8988T (cell line): ENCODE measurements at places on chromosomes 7 and 10.

- no peak for DNase-seq
Observed at GRCh38 chr7:114293289-114294012, 121.2 kb upstream of the FOXP2 start.

DNA sequence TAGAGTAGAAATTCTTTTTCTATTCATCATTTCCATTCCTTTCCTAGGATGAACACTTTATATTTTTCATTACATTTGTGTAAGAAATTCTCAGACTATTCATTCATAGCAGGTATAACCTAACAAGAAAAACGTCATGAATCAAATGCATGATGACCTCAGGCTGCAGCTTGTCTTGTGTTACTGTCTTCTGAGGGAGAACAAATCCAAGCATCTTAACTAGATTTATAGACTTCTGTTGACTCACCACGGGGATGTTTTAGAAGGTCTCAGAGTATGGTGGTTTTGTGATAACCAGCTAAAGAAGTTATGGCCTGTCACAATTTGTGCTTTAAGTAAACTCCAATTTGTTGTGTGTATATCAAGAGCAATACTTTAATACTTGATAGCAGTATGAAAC, 102.7 kb downstream of the ANKRD7 start:
- no peak for DNase-seq

DNA sequence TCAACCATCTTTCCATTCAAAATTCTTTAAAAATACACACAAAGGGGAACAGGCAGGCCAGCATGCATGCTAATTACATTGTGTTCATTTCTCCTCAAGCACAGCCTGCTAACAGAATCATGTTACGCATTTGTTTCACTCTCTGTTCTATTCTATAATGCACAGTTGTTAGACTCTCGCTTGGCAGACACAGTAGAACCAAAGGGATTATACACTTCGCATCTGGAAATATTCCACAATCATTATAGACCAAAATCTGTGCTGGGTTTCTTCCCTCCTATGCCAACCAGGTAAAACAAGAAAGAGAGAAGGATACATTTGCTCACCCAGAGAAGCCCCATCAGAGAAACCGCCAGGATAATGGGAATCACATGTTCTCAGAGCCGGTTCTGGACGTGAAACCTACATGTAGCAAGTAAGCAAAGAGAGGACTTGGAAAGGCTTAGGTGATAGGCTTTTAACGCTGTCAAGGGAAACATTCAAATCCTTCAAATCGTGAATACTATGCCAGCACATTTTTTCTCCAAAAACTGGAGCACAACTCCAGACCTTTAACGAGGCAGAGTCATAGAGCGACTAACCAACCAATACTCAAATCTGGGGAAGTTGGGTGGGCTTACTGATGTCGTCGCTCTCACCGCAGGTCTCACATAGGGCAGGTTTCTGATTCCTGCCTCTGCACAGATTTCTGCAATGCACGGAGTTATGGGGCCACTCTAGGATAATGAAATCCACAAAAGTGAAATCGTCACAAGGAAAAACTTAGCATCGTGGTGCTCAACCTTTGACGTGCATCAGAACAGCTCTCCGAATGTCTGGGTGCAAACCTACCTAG, 380.5 kb upstream of the AUTS2 start:
- DNase-seq, result no peak

DNA sequence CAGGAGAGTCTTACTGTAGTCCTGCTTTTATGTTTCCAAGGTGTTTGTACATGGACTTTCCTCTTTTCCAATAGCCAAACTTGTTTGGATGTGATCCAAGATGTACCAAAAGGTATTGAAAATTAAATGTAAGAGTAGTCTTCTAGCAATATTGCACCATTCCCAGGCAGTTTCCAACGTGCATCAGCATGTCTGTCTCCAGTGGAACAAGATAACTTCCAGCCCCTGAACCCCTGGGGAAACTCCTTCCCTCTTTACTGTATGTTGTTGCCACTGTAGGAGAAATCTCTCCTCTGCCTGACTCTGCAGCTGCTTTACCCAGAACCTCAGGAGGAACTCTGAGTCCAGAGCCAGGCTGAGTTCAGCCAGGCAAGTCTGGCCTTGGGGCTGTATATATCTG, 18.5 kb downstream of the ARMC10 start:
- no peak for DNase-seq

DNA sequence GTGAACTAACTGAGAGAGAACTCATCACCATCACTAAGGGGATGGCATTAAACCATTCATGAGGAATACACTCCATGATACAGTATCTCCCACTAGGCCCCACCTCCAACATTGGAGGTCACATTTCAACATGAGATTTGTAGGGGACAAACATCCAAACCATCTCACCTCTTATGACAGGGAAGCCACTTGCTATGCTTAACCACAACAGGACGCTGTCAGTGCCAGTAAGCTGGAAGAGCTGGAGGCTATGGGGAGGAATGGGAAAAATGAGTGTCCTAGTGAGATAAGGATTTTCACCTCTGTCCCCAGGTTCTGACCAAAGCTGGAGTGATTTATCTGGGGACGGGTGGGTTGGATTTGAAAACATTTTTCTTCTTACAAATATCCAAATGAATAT, 17.6 kb downstream of the PLCE1 start:
- no peak for DNase-seq

- no peak for DNase-seq
Observed at GRCh38 chr10:5897053-5897340, 7.0 kb downstream of the FBH1 start.

GRCh38 chr10:50322077-50322476, 70.8 kb upstream of the ASAH2 start:
- DNase-seq, result no peak

DNA sequence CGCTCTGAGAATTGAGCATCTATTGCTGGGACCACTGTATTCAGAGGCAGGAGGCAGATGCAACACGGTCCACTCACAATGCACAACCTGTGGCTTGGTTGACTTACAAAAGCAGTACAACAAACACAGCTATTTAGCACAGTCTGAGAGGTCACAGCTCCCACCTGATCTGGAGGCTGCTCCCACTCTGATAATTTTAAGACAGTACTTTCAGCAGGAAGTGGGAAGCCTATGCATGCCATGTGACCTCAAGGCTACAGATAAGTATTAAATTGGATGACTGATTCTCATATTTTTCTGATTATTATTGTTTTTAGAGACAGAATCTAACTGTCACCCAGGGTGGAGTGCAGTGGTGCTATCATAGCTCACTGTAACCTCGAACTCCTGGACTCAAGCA, 659.3 kb downstream of the PARD3 start:
- no peak for DNase-seq

- DNase-seq, result no peak
Observed at GRCh38 chr7:32395168-32395567, 95.0 kb downstream of the LSM5 start.

DNA sequence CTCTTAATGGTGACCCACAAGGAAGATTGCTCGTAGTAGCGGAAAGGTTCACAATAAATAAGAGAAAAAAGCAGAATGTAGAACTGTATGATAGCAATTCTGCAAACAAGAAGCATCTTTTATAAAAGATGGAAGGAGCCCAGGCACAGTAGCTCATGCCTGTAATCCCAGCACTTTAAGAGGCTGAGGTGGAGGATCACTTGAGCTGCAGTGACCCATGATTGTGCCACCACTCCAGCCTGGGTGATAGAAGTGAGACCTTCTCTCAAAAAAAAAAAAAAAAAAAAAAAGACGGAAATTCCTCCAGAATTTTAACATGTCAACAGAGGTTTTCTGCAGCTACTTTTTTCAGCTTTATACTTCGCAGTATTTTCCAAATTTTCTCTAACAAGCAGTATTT, 13.2 kb downstream of the GATAD1 start:
- no peak for DNase-seq

DNA sequence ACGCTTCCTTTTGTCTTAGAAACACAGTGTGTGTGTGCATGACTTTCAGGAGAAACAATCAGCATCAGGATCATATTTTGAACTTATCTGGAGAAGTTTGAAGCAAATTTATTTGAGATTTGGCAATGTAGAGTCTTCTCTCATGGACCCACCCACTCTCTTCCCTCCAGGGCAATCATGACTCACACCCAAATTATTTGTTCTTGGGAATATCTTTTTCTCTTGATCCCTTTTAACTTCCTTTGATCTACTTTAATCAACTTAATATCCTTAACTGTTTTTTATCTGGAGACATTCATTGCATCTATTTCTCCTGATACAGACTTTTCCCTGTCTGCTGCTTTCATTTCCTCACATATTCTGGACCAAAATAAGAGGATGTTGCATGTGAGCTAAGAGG, 1174.3 kb downstream of the GATA3 start:
- DNase-seq, result no peak

- DNase-seq, result no peak
Observed at GRCh38 chr10:35783305-35783838, 141.3 kb upstream of the FZD8 start.

- DNase-seq, result no peak
Observed at GRCh38 chr7:1288996-1289551, 56.4 kb downstream of the UNCX start.

DNA sequence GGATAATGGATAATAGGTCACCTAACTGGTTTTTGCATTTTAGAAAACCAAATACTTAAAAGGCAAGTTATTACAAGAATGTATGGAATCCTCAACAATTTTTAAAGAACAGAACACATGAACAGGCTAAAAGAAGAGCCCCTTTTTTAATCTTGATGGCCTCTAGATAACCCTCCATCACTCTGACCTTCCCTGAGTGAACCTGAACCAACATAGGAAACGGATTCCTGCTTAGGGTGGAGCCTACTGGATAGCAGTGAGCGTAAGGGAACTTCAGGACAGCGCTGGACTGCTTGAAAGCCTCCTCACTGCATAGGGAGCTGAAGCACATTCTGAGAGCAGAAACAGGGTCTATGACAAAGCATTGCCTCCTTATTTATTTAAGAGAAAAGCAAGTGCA, 20.5 kb downstream of the TRPV5 start:
- no peak for DNase-seq

DNA sequence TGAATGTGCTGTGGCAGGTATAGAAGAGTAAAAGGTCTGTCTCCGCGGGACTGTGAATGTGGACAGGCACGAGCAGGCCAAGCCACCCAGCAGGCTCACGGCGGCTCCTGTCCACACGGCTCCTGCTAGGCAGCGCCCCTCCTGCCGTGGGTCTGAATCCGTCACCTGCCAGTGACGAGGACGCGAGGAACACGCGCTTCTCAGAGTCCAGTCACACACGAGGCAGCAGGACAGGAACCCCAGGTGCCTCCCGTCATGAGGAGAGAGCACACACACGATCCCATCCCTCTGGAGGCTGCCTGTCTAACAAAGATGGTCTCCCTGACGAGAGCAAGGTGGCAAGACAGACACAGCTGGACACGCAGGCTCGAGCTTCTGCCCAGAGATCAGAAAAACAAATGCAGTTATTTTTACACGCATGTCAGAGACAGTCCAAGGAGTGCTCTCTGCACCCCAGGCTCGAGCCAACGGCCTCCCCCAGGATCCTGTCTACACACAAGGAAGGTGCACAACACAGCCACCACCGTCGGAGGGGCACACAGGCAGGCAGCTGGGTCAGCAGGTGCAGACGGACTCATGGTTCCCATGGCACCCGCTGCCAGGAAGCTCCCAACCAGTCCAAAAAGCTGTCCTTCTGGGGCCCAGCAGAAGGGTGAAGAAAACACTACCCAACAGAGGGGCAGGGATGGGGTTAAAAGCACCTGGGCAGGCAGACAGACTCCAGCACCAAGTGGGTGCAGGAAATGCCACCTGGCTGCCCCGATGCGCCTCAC, 103.2 kb downstream of the MAD1L1 start:
- no peak for DNase-seq

- no peak for DNase-seq
Observed at GRCh38 chr10:15751046-15751445, 31.3 kb upstream of the ITGA8 start.

- DNase-seq, result no peak
Observed at GRCh38 chr7:12062062-12062461, 149.0 kb upstream of the TMEM106B start.

DNA sequence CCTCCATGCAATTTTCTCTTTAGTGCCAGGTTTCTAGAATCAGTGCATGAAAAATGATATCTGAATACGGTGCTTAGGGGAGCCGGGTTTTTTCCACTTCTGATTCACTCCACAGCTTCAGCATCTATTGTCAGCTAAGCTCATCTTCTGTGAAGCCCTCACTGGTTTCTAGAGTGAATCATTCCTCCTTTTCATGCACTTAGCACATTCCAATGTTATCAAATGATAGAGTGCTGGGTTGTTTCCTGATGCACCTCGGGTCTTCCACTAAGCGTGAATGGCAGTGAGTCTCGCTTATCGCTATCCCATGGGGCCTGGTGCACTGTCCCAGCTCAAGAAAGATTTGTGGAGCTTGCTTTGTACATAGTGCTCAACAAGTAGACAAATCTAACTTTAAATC, 170.9 kb upstream of the RHEB start:
- DNase-seq, result no peak

GRCh38 chr7:37318541-37318940, 130.1 kb downstream of the ELMO1 start:
- DNase-seq, result no peak

DNA sequence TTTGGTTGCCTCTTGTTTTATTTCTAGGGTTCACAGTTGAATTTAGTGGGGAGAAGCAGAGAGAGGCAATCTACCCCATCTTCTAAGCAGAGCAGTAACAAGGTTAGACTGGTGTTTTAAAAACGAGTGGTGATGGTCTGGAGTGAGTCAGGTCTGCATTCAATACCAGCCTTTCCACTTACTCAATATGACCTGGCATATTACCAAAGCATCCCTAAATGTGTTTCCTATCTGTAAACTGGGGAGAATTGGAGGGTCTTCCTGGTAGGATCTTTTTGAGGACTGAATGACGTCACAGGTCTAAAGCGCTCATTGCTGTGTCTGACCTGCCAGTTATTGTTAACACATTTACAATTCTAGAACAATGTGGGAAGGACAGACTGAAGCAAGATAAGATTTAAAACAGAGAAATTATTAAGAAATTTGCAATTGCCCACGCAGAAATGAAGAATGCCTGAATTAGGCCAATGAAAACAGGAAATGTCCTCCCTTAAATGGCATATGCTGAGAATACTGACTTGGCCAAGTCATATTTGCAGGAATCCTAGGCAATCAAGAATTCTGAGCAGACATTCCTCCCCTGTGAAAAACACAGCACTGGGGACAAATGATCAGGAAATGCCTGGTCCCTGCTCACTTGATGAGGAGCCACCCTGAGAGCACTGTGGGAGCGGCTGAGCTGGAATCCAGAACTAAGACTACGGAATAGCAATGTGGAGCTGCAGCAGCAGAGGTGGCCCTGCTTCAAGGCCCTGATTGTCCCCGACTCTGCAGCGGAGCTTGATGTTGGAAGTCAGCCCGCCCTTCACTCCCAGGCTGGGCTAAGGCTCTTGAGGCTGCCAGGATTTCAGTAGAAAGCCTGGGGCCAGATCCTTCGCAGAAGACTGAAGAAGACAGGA, 184.5 kb upstream of the CXCL12 start:
- DNase-seq, result no peak

DNA sequence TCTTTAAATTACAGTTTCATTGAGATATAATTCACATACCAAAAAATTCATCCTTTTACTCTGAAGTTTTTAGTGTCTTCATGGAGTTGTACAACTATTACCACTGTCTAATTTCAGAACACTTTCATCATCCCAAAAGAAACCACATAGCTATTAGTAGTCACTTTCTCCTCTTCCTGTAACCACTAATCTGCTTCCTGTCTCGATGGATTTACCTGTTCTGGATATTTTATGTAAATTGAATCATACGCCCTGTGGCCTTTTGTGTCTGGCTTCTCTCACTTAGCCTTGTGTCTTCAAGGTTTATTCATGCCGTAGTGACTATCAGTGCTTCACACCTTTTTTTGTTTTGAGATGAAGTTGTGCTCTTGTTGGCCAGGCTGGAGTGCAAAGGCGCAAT, 135.5 kb downstream of the DOCK1 start:
- DNase-seq, result no peak
